Left hindlimb (tissue), 1 donor: ENCODE measurements at places on chromosomes 4 and X.

DNA sequence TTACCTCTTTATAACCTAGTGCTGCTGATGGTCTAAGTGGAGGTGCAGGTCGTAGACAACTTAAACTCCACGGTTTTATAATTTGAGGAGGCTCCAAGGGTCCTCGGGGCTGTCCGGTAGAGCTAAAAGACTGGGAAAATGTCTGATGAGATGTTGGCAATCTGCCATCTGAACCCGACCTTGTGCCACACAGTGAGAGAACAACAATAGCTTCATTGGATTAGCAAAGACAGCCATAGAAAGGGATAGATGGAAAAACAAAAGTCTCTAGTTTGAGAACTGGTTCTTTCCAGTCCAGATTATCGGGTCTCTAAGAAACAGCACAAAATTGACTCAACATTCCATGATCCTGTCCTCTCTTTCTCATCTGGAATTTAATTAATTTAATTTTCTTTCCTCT lies 31.6 kb downstream of the CD40LG start:
- no peak for DNase-seq

DNA sequence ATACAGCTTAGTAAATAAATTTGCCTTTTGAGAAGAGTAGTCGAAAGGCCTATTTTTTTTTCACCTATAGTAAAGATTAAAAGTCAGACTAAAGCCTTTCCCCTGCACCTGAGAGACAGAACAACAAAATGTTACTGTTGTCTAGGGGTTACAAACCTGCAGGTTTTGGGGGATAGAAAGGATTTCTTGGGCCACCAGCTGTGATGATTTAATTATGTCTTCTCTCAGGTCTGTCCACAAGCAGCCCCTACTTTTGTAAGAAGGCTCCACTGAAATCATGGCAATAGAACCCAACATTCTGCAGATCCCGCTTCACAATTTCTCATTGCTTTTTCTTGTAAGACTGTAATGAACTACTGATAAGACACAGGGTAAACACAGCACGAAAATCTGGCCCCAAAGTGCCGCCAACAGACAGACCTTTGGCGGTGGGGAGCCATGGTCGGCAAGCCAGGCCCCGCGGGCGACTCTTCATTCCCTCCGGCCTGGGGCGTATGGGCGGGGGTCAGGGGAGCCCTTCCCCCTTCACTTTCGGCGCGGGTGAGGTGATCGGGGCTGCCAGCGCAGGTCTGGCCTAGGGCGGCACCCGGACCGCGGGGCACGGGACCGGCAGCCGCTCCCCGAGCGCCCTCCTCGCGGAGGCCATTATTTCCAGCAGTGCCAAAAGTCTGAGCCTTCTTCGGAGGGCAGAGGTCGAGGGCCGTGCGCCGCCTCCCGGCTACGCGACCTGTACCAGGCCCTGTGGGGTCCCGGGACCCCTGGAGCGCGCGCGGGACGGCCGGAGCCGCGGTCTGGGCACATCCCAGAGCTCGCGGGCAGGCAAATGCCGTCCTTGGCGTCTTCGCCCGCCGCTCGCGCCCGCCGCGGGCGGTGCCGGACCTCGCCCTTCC lies 812 bp upstream of the KDM6A start:
- no peak for DNase-seq

DNA sequence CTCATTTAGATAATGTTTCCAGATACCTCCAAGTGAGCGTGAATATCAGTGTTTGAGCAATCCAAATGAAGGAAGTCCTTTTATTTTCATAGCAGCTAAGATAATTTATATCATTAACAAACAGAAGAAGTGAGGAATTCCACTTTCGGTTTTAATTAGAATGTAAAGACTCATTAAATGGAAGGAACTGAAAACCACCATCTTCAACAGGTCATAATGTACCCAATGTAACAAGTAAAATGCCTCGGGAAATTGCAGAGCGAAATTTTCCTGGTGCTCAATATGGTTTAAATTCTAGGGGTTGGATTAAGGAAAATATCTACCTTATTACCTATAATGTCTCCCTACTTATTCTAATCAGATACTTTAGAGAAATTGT lies 33.9 kb upstream of the SLC9A7 start:
- DNase-seq = no peak

- no peak for DNase-seq
These were observed 119.7 kb downstream of the TEX13C start for GRCh38 chrX:125439194-125439849.

GRCh38 chr4:139550724-139551429 lies 5.1 kb downstream of the SETD7 start:
- DNase-seq = no peak

- DNase-seq = no peak
These were observed 15.6 kb upstream of the TSPAN5 start for GRCh38 chr4:98673978-98674377.

GRCh38 chr4:38980903-38981676 lies 51.1 kb downstream of the TMEM156 start:
- DNase-seq = no peak

DNA sequence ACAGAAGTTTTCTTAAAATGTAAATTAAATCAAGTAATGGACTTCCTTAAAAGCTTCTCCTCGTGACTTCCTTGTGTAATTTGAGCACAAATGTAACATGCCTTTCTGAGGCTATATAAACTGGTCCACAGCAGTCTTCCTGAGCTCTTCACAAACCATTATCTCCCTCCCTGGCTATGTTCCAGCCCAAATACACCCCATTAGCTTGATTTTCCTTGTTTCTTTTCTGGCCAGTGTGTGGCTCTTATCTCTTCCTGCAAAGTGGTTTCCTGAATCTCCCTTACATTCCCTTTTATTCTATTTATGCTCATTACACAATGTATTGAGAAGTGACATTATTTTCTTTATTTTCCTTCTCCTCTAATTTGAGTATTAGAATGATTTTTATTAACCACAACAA lies 1085.3 kb upstream of the PCDH10 start:
- no peak for DNase-seq
